ENCODE measurements at places on chromosomes 16 and 17. TPM values are rescaled to one million over a fixed set of nuclear protein-coding genes. Genes with fewer than 3 reads are reported as not detected.

The ATAD5 gene
- total RNA-seq = 1.3 TPM

The HBA1 gene
- 174 TPM for total RNA-seq

The SNAI3 gene
- not detected for total RNA-seq

The CDRT15 gene
- not detected for total RNA-seq

The CCL4L2 gene
- not detected for total RNA-seq

The FOXF1 gene
- total RNA-seq = not detected

The PRR29 gene
- total RNA-seq = not detected

DNA sequence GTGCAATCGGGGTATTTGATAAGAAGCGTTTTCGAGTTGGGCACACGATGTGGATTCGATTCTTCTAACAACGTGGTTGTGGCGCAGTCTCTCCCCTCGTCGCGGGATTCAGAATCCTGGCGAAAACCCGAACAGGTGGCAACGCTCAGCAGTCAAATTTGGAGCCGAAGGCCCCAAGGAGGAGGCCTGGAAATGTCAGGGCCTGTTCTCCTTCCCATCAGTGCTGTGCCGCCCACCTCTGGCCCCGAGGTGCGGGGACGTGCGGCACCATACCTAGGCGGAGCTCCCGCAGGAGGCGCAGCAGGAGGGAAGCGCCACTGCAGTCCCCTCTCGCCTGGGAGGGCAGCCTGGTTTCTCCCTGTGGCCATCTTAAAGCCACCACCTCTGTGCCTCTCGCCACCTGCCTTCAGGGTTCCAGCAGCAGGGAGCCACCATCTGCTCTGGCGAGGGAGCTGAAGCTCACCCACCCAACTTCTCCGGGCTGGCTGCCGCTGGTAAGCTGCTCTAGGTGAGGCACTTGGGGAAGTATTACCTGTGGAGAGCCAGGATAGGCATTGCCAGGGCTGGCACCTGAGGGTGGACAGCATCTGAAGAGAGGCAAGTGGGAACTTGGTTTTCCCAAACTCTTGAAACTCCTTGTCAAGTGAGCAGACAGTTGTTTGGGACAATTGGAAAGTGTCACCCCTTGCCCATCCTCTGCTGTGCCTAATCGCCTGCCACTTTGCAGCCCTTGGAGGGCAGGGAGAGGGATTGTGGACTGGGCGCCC, 2.6 kb upstream of the AATF start:
- no peak for DNase-seq
- H3K27me3 ChIP-seq = peaks cover 38% of the 10 kb centered on the region
- H3K4me1 ChIP-seq = peaks cover 37% of the 10 kb centered on the region
- no peaks in the 10 kb centered on the region for H3K36me3 ChIP-seq

- H3K27me3 ChIP-seq = no peaks in the 10 kb centered on the region
- no peak overlapping the region for H3K27ac ChIP-seq
- H3K36me3 ChIP-seq = no peaks in the 10 kb centered on the region
- H3K4me3 ChIP-seq = no peak overlapping the region
Measured at GRCh38 chr16:77840093-77840492, 51.7 kb downstream of the VAT1L start.

- no peaks in the 10 kb centered on the region for H3K36me3 ChIP-seq
- no peaks in the 10 kb centered on the region for H3K27me3 ChIP-seq
- peak overlapping the region; percentile 68 for H3K27ac ChIP-seq
Measured at GRCh38 chr17:17940441-17940911, 31.7 kb downstream of the TOM1L2 start.

GRCh38 chr17:57331423-57331822, 75.1 kb downstream of the MSI2 start:
- H3K4me3 ChIP-seq = no peak overlapping the region
- DNase-seq = no peak
- H3K27me3 ChIP-seq = no peaks in the 10 kb centered on the region
- H3K27ac ChIP-seq = no peak overlapping the region
- peaks cover 5% of the 10 kb centered on the region for H3K4me1 ChIP-seq

DNA sequence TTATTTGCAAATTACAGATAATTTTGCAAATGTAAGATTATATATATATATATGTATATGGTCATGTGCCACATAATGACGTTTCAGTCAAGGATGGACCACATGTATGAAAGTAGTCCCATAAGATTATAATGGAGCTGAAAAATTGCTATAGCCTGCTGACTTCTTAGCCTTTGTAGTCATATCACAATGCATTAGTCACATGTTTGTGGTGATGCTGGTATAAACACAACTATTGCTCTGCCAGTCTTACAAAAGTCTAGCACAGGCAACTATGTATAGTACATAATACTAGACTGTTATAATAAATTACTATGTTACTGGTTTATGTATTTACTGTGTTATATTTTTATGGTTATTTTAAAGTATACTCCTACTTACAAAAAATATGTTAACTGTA, 444.3 kb downstream of the KCNJ2 start:
- no peaks in the 10 kb centered on the region for H3K36me3 ChIP-seq
- H3K4me1 ChIP-seq = no peaks in the 10 kb centered on the region

- no peak overlapping the region for H3K4me3 ChIP-seq
- no peaks in the 10 kb centered on the region for H3K27me3 ChIP-seq
- no peaks in the 10 kb centered on the region for H3K36me3 ChIP-seq
- H3K4me1 ChIP-seq = no peaks in the 10 kb centered on the region
- DNase-seq = no peak
Measured at GRCh38 chr17:37368577-37368976, 7.2 kb upstream of the C17orf78 start.

- H3K4me1 ChIP-seq = peaks cover 3% of the 10 kb centered on the region
- peak overlapping the region; percentile 95 for H3K27ac ChIP-seq
- peak; percentile 69 for DNase-seq
- H3K36me3 ChIP-seq = no peaks in the 10 kb centered on the region
- H3K4me3 ChIP-seq = peak overlapping the region; percentile 73
Measured at GRCh38 chr17:45143767-45144198, 4.5 kb upstream of the HEXIM1 start.

GRCh38 chr17:48625495-48626244, 488 bp downstream of the HOXB9 start:
- H3K36me3 ChIP-seq = no peaks in the 10 kb centered on the region
- no peak overlapping the region for H3K27ac ChIP-seq
- peak overlapping the region; percentile 62 for H3K4me3 ChIP-seq
- H3K27me3 ChIP-seq = peaks cover 26% of the 10 kb centered on the region
- H3K4me1 ChIP-seq = peaks cover 18% of the 10 kb centered on the region

- no peaks in the 10 kb centered on the region for H3K4me1 ChIP-seq
- no peak overlapping the region for H3K4me3 ChIP-seq
- DNase-seq = no peak
- no peaks in the 10 kb centered on the region for H3K27me3 ChIP-seq
- no peaks in the 10 kb centered on the region for H3K36me3 ChIP-seq
Measured at GRCh38 chr17:16968786-16969185, 3.1 kb downstream of the TNFRSF13B start.

GRCh38 chr17:61309362-61310256, 90.0 kb upstream of the TBX2 start:
- H3K4me3 ChIP-seq = no peak overlapping the region
- no peak for DNase-seq
- no peaks in the 10 kb centered on the region for H3K36me3 ChIP-seq
- H3K27me3 ChIP-seq = no peaks in the 10 kb centered on the region

DNA sequence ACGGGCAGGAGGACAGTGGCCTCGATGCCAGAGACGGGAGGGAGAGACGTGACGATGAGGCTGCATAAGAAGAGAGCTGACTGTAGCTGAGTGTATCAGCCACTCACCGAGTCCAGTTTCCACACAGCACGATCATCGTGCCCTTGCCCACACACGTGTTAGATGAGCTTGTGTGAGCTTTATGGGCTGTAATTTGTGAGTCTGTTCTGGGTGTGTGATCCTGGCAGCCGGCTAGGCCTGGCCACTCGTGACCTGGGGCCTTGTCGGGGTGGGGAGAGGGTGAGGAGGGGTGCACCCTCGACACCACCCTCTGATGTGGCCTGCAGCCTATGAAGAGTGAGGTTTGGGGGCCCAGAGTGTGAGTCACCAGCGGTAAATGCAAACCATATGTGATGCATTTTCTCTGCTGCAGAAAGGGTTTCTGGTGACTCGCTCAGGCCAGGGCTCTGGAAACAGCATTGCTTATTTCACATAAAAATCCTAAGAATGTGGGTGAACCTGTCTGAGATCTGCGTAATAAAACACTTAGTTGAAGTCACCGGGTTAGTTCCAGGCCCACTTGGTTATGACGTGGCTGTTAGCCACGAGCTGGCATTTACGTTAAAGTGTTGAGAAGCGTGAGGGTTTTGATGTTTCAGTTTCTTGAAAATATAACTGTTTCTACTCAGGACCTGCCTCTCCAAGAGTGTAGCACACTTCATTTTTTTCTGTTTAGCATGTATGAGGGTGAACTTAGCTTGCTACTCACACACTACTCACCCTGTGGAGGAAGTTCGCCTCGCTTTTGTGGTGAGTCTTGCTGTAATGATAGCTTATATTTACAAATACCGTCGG, 4.2 kb downstream of the METRNL start:
- H3K27ac ChIP-seq = peak overlapping the region; percentile 94
- H3K36me3 ChIP-seq = peaks cover 16% of the 10 kb centered on the region
- peaks cover 60% of the 10 kb centered on the region for H3K4me1 ChIP-seq
- no peaks in the 10 kb centered on the region for H3K27me3 ChIP-seq
- H3K4me3 ChIP-seq = peak overlapping the region; percentile 96

DNA sequence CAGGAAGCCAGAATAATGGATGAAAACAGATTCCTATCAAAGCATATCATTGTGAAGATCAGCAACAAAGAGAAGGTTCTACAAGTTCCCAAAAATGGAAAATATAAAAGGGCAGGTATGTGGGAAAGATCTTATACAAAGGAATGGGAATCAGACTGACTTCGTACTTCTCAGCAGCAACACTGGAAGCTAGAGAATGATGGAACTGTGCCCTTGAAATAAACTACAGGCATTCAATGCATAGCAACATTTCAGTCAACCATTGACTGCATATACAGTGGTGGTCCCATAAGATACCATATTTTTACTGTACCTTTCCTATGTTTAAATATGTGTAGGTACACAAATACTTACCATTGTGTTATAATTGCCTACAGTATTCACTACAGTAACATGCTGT, 30.3 kb upstream of the RAI1 start:
- H3K27ac ChIP-seq = no peak overlapping the region
- DNase-seq = no peak
- no peaks in the 10 kb centered on the region for H3K27me3 ChIP-seq
- no peaks in the 10 kb centered on the region for H3K4me1 ChIP-seq

DNA sequence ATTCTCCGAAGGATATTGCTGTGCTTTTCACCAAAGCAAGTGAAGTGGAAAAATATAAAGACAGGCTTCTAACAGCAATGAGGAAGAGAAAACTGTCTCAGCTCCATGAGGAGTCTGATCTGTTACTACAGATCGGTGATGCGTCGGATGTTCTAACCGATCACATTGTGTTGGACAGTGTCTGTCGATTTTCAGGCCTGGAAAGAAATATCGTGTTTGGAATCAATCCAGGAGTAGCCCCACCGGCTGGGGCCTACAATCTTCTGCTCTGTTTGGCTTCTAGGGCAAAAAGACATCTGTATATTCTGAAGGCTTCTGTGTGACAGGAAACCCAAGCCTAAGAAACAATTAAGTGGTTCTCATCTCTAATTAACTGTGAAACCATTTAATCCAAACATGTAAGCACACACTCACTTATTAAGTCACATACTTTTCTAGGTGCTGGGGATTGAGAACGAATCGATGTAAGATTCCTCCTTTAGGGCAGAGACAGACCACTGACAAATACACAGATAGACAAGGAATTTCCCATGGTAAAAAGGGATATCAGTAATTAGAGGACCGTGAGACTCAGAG, 22.8 kb downstream of the SLFN5 start:
- no peak overlapping the region for H3K27ac ChIP-seq
- no peak for DNase-seq
- H3K4me1 ChIP-seq = peaks cover 9% of the 10 kb centered on the region
- peaks cover 17% of the 10 kb centered on the region for H3K36me3 ChIP-seq

- H3K27me3 ChIP-seq = no peaks in the 10 kb centered on the region
- no peaks in the 10 kb centered on the region for H3K4me1 ChIP-seq
- no peak overlapping the region for H3K27ac ChIP-seq
- H3K4me3 ChIP-seq = no peak overlapping the region
- DNase-seq = no peak
Measured at GRCh38 chr17:66750116-66750515, 84.8 kb upstream of the CACNG5 start.

GRCh38 chr16:35449663-35450062, 1990.3 kb downstream of the TP53TG3F start:
- no peaks in the 10 kb centered on the region for H3K4me1 ChIP-seq
- no peaks in the 10 kb centered on the region for H3K36me3 ChIP-seq
- no peaks in the 10 kb centered on the region for H3K27me3 ChIP-seq
- no peak overlapping the region for H3K27ac ChIP-seq

DNA sequence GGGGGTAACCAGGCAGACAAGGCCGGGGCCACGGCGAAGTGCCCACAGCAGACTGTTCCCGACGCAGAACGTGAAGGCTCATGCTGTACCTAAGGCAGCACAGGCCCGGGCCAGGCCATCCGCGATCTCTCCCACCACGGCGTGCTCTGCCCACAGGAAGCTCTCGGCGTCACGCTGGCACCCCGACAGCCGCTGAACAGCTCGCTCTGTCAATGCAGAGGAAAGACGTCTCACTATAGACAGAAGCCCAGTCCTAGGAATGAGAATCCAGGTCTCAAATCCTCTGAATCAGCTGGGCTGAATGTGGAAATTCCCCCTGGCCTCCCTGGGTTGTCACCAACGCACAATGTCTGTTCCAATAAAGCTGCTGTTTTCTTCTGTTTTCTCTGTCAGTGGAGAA, 21.4 kb downstream of the SERPINF1 start:
- peak overlapping the region; percentile 10 for H3K4me3 ChIP-seq
- H3K27ac ChIP-seq = peak overlapping the region; percentile 73
- DNase-seq = no peak
- no peaks in the 10 kb centered on the region for H3K27me3 ChIP-seq
- peaks cover 34% of the 10 kb centered on the region for H3K4me1 ChIP-seq

DNA sequence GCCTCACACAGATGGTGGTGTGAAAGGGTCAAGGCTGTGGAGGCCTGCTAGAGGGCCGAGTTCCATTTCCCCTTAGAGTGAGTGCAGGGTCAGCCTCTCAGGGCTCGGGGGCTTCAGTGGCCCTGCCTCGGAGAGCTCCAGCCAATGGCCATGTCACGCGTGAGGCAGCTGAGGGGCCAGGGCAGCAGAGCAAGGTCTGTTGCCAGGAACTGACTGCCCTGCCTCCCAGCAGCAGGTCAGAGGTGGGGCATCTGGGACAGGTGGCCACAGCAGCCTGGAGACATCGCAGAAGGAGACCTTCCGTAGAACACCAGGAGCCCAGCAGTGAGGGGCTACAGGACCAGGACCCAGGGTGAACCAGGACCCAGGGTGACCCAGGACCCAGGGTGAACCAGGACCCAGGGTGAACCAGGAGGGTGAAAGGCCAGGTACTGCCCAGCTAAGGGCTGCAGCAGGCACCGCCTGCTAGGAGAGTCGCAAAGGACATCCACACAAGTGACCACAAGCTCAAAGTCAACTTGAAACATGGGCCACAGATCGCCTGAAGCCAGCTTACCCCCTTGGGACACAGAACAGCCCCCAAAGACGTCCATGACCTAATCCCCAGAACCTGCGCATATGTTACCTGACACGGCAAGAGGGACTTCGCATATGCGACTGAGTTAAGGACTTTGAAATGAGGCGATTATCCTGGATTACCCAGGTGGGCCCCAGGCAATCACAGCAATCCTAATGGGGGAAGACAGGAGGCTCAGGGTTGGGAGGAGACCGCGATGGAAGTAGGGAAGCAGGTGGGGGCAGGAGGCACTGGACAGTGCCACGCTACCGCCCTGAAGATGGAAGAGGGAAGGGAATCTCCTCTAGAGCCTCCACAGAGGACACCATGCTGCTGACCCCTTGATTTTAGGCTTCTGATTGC, 4.8 kb upstream of the MEAK7 start:
- DNase-seq = no peak
- no peaks in the 10 kb centered on the region for H3K27me3 ChIP-seq
- no peaks in the 10 kb centered on the region for H3K36me3 ChIP-seq
- no peak overlapping the region for H3K27ac ChIP-seq
- H3K4me3 ChIP-seq = no peak overlapping the region

- H3K27ac ChIP-seq = no peak overlapping the region
- no peak for DNase-seq
- H3K4me1 ChIP-seq = no peaks in the 10 kb centered on the region
- no peak overlapping the region for H3K4me3 ChIP-seq
- peaks cover 69% of the 10 kb centered on the region for H3K36me3 ChIP-seq
Measured at GRCh38 chr17:76088041-76088867, 9.3 kb downstream of the ZACN start.
